Globus pallidus (tissue), 1 donor: ENCODE measurements at places on chromosomes 11 and 22.

- DNase-seq = no peak
Measured at GRCh38 chr22:49296561-49296960, 531.1 kb downstream of the BRD1 start.

GRCh38 chr22:42972649-42973535, 42.1 kb downstream of the PACSIN2 start:
- DNase-seq = no peak

DNA sequence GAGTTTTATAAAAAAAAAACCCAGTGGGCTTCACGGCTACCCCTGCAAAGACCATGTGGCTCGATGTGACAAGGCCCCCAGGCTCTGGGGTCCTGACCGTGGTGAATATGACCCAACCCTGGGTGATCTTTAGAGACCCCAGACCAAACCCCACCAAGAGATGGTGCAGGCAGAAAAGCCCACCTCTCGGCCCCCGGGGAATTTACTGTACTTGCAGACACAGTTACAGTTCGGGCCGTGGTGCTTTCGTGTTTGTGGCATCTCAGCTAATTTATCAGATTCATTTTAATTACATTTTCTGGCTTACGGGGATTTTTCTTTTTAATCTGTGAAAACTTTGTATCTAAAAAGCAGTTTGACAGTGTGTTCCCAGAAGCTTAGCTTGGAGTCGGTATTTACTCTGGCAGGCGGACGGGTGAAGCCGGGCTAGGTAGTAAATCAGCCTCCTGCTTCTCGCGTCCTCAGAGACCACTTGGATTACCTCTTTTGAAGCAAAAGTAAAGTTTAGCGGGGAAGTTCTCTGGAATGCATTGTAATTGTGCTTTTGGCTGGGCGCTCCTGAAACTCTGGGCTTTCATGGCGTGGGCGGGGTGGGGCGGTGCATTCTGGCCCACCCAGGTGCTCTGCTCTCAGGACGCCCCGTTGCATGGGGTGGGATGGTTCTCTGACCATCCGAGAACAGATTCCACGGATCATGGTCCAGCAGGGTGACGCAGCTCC, 25.3 kb downstream of the ANO1 start:
- DNase-seq = no peak

- DNase-seq = peak; percentile 27
Measured at GRCh38 chr11:107756553-107756952, 44.7 kb upstream of the SLN start.

DNA sequence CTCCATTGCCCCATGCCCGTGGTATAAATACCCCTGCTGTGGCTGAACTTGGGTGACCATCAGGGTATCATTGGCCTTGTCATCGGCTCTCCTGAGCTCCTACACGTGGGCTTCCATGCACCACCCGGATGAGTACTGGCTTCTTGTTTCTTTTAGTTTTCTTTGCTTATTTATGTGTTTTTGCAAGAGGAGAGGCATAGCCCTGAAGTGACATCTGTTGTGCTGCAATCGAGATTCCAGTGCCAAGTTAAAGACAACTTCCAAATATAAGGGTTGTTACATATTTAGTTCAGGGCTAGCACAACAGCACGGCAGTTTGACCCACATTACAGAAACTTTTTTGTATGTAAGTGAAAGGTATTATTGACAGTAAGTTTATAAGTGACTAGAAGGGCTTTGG, 1087.1 kb downstream of the TBC1D22A start:
- no peak for DNase-seq

DNA sequence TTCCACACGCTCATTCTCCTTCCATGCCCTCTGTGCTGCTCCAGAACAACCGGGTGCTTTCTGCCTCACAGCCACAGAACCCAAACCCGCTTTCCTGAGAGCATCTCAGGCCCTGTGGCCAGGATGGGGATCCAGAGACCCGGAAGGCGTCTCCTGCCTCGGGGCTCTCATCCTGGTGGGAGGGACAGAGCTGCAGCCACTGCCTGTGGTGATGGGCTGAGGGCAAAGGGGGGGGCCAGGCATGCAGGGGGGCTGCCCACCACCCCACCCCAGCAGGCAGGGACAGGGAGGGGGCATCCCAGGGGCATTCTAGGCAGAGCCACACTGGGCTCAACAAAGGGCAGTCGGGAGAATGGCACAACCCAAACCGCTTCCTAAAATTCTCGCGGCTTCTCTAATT, 41.4 kb downstream of the CERK start:
- DNase-seq = no peak

DNA sequence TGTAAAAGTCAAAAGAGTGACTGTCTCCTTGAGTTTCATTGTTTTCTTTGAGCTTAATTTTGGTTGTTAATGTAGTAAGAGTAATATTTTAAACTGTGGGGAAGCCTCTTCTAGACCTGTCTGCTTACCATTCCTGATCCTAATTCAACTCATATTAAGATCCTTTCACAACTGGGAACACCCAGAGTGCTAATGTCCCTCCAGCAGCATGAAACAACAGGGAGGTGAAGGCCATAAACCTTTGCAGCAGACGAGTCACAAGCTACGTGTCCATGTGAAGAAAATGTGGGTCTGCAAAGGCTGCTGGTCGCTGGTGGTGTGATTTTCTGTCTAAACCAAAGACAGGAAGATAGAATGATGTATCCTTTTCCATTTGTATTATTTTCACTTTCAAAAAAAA, 152.5 kb downstream of the ETS1 start:
- no peak for DNase-seq

DNA sequence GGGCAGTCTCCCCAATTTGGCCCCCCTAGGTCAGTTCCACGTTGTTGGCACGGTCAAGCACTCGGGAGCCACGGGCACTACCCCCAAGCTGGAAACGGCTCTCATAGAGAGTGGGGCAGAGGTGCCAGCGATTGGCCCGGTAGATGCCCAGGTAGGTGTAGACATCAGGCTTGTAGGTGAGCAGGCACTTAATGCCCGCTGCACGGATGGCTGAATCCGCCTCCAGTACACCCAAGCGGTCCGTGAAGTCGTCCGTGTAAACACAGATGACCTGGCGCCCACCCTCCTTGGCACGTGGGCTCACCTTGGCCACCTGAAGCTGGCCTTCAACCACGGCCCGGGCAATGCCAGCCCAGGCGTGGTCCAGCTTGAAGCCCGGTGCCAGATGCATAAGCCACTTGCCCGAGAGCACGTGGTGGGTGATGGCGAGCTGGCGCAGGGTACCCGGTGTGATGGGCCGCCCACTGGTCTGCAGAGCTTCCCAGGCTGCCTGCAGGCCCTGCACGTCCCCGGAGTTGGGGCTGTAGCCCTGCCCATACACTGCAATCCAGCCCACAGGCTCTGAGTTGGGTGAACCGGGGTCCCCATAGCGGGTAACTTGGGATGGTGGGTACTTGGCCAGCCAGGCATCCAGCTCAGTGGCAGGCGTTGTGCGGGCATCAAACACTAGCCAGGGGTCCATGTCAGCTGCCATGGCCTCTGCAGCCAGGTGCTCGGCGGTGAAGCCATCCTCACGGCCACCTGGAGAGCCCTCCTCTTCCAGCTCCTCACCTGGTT, 1.2 kb downstream of the C11orf68 start:
- DNase-seq = no peak

GRCh38 chr11:80320765-80321164, 879.9 kb upstream of the TENM4 start:
- no peak for DNase-seq

DNA sequence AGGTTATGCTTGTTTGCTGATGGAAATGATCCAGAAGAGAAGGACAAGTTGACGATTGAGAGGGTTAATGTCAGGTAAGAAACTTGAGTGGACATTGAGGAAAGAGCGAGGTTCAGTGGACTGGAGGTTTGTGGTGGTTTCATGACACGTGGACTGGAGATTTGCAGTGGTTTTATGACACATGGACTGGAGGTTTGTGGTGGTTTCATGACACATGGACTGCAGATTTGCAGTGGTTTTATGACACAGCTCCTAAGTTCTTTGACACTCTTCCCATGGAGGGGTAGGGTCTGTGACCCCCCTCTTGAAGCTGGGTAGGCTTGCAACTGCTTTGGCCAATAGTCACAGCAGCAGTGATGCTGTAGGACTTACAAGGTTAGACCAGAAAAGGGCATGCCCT, 5.4 kb upstream of the MAPK8IP2 start:
- no peak for DNase-seq

DNA sequence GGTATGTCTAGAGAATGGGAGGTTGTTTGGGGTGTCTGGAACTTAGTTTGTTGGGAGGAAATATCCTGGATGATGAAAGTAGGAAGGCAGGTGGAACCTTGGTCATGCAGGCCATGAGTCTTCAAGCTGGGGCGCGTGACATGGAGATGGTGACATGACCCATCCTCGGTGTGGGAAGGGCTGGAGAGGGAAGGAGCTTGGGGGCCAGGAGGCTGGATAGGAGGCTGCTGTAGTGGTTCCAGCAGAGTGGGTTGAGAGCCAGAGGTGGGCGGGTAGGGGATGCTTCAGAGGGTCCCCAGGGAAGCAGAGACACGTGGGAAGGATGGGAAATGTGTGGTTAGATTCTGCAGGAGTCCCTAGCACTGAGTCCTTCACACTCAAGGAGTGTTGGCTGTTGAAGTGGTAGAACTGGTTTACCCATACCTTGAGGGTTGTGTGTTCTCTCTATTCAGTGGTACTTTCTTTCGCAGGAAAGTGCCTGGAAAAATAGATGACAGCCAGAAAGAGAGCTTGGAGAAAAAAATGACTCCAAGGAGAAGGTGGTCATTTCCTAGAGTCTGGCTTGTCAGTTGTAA, 56.8 kb downstream of the LDLRAD3 start:
- no peak for DNase-seq

DNA sequence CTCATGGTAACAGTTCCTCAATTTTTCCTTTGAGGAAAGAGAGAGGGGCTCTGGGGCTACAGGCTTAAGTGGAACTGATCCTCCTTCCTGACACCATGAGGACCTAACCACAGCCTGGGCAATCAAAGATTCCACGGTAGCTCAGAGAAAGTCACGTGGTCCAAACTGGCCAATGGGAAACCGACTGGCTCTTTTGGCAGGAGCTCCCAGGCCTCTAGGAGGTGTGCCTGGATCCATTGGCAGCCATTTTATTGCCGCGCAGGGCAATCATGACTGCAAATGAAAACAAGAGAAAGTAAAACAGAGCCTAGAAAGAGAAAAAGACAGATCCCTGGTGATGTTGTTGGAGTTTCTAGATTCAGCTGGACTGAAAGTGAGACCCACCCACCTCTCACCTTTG, 27.3 kb upstream of the ASPHD2 start:
- no peak for DNase-seq

DNA sequence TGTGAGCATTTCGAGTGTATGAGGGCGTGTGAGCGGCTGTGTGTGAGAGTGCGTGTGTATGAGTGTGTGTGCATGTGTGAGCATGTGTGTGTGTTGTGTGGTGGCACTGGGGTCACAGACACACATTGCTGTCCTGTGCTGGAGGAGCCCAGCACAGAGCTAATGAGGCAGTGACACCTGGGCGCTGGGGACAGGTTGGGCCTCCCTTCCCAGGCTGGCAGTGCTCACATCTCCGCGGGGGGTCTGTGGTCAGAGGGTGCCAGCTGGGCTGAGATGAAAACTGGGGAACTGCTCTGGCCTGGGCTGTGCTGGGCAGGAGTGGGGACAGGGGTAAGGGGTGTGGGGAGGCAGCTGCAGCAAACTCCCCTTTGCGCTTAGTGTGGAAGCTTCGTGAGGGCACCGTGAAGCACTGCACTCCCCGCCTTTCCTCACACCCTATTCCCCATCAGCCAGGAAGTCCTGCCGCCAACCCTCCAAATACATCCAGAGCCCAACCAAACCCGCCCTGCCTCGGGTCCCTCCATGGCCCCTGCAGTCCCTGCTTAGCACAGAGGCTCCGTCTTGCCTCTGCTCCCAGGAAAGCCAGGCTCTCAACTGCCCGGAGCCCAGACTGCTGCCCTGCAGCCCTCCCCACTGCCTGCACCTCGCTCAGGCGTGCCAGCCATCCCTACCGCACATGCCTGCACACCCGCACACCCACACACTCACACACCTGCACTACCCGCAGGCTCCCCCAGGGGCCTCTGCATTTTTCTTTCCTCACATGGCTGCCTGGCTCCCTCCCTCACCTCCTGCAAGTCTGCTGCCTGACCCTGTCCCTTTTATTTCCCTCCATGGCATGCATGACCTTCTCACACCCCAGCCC, 62.0 kb upstream of the THY1 start:
- no peak for DNase-seq

DNA sequence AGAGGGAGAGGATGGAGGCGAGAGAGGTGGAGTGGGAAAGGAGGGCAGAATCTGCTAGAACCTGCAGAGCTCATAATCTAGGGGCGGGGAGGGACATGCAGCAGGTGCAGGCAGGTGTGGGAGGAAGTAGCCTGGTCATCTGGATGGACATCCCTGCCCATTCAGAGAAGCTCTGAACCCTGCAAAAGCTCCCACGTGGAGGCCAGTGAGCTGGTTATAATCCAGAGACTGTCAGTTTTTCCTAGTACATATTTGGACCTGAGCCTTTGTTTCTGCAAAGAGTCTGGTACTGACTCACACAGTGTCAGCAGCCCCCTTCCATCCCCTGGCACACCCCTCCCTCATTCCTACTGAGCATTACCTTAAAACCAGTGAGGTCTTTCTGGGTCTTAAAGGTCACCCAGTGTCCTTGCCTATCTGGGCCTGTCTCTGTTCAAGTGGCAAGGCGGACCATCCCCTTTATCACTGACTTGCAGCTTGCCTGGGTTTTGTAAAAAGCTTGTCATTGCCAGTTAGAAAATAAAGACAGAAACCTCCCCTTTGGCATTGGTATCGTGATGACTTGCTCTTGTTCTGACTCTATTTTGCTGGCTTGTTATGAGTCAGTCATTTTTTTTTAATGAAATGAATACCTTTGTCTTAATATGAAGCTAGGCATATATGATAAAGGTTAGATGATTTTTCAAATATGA, 26.1 kb downstream of the PTPRJ start:
- no peak for DNase-seq

GRCh38 chr11:79400717-79401330, 40.0 kb downstream of the TENM4 start:
- no peak for DNase-seq

- no peak for DNase-seq
Measured at GRCh38 chr11:8776209-8776608, 93.6 kb downstream of the RPL27A start.

GRCh38 chr22:19232623-19233022, 54.1 kb upstream of the SLC25A1 start:
- DNase-seq = no peak

- no peak for DNase-seq
Measured at GRCh38 chr11:7548659-7549274, 35.0 kb downstream of the PPFIBP2 start.

DNA sequence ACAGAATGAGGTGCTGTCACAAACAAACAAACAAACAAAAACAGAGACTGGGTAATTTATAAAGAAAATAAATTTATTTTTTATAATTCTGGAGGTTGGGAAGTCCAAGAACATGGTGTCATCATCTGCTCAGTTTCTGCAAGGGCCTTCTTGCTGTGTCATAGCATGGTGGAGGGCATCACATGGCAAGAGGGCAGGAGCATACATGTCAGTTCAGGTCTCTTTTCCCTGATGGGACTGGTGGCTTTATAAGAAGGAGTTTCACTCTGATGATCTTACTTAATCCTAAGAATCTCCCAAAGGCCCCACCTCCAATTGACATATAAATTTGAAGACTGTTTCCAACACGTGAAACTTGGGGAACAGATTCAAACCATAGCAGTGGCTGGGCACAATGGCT, 135.7 kb downstream of the NECTIN1 start:
- DNase-seq = no peak

GRCh38 chr11:73530109-73530508, 67.8 kb downstream of the FAM168A start:
- no peak for DNase-seq

GRCh38 chr11:124900464-124900863, 2.8 kb upstream of the ROBO4 start:
- no peak for DNase-seq
